ENCODE measurements at places on chromosomes 12 and 14.

DNA sequence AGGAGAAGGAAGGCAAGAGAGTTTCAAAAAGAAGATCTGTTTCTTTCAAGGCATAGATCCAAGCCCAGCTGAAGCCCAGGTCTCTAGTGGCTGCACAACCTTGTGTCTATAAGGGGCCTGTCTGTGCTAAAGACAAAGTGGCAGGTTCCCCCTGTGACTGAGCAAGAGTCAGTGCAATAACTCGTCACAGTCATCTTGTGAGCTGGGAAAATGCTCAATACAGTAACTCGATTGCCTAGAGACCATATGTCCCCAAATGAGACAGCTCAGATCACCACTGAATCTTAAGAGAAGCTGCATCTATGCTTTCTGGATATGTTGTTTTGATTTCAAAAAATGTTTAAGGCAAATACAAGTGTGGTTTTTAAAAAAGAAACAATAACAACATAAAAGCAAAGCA is 24.2 kb downstream of the ST8SIA1 start:
- no peak for DNase-seq

GRCh38 chr12:64085996-64086395 is 136.1 kb downstream of the KICS2 start:
- no peak for DNase-seq

GRCh38 chr12:15033641-15034040 is 60.8 kb downstream of the PDE6H start:
- DNase-seq: no peak

GRCh38 chr12:55933799-55934742 is 3.1 kb downstream of the DGKA start:
- no peak for DNase-seq

- no peak for DNase-seq
Observed at GRCh38 chr12:1117371-1117770, 126.3 kb downstream of the ERC1 start.

GRCh38 chr12:123469978-123470377 is 12.0 kb downstream of the SNRNP35 start:
- no peak for DNase-seq

GRCh38 chr14:21038441-21039422 is 3.4 kb upstream of the RNASE7 start:
- no peak for DNase-seq

Measured in stimulated activated CD8-positive, alpha-beta memory T cell treated with anti-CD3 and anti-CD28 coated beads, Interleukin-4, amount 100 ng/mL, for 1 hour (primary cell).